ENCODE measurements at places on chromosomes 16 and 17.

- no peak for DNase-seq
These were observed 2292.8 kb downstream of the TP53TG3F start for GRCh38 chr16:35752012-35752772.

- no peak for DNase-seq
These were observed 14.2 kb upstream of the RAP1GAP2 start for GRCh38 chr17:2782055-2782454.

- no peak for DNase-seq
These were observed 10.9 kb upstream of the SLC7A5 start for GRCh38 chr16:87880117-87880696.

- DNase-seq, result no peak
These were observed 12.5 kb upstream of the EPOP start for GRCh38 chr17:38687286-38687685.

DNA sequence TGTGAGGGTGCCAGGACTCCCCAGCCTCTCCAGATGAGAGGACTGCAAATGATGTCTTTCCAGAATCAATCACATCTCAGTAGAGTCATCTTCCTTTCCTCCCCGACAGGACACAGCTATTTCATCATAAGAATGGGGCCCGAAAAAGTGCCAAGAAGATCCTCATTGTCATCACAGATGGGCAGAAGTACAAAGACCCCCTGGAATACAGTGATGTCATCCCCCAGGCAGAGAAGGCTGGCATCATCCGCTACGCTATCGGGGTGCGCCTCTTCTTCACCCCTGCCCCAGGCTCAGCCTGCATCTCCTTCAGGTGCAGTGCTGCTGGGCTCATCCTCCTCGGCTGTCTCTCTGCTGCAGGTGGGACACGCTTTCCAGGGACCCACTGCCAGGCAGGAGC, 14.3 kb downstream of the ITGAD start:
- DNase-seq, result no peak

DNA sequence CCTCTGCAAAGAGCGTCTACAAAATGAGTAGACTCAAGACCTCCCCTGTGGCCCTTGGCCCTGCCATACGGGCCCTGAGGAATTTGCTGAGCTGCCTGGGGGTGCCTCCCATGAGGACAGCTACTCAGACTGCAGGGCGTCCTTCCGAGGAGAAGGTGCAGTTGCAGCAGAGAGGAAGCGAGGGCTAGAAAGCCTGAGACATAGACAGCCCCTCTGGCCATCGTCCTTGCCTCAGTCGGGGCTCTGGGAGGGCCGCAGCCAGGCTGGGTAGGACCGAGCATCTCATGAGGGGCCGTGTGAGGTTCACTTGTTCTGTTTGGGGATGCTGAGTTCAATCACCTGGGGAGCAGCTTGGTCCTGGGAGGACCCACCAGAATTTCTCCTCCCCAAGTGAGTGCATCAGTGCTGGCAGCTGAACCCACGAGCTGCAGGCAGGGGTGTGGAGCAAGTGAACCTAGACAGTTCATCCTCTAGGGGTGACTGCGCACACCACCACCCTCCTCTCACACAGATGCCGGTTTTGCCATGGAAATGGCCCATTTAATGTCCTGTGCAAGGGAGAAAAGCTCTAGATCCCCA, 20.3 kb downstream of the RAB11FIP4 start:
- DNase-seq, result no peak

DNA sequence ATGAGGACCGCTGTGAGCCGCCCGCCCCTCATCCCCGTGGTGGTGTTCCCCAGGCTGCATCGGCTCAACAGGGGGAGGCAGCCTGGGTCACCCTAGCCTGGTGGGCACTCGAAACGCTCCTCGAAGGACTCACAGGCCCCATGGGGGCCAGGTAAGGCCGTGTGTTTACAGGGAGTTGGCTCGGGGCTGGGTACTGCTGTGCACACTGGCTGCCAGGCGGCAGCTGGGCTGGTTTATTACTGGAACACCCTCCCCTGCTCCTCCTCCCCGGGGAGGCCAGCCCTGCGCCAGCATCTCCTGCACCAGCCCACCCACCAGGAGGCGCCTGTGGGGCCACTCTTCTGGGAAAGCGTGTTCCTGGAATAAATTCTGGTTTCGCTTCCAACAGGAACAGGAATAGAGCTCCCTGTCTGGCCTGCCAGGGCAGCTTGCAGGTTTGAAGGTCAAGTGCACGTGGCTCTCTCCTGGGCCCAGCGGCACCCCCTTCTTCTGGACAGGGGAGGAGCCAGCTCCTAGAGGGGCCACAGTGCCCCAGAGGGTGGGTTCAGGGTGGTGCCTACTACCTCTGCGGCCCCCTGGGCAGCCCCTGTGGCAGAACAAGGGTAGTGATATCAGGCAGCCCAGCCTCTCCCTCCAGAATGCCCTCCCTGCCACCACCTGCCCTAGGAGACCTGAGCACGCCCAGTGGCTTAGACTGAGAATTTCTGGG, 11.3 kb downstream of the MCRIP1 start:
- DNase-seq, result no peak

DNA sequence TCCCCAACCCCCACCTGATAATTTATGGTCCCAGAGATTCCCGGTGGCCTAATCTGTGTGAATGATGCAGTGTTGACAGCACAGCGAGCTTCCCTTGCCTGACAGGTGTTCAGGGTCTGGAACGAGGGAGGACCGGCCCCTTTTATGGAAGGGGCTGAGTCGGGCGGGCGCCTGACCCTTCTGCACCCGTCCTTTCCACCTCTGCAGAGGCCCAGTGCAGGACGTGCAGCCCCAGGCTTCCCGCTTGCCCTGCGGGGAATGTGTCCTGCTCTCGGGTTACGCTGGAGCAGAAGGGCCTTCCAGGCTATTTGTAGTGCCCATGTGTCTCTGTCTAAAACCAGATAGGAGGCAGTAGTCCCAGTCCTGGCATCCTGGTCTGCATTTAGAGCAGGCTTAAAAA, 16.2 kb downstream of the SMTNL2 start:
- no peak for DNase-seq

DNA sequence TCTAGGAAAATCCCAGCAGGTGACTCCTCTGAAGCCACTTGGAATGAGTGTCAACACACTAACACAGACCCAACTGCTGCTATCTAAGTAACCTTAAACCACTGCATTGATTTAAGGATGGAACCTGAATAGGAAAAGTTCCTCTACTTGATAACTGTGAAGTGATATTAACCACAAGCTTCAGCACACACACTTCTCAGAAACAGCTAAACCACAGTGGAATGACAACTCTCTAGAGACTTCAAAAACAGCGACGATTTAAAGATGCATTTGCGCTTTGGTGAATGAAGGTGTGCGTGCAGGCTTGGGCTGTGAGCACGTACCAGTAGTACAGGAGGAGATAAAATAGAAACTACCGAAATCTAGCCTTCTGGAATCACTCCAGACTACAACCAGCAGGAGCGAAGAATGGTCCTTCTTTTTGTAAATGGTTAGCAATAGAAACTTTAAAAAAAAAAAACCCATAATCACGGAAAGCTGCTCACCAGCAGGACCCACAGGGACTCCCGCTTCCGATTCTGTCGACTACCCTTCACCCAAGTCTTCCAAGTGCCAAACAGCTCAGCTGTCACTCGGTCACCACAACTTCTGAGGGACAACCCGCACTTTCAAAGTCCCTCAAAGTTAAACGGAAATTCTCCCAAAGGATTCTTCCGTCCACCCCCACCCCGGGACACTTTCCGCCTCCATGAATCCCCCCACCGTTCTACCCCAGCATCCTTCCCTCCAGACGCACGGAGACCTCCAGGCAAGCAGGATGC, 137.7 kb upstream of the CORO6 start:
- peak; percentile 27 for DNase-seq

GRCh38 chr16:78876671-78877070, 723.9 kb downstream of the MAF start:
- DNase-seq, result no peak

GRCh38 chr16:30409125-30410060, 2.0 kb downstream of the ZNF771 start:
- peak; percentile 92 for DNase-seq

DNA sequence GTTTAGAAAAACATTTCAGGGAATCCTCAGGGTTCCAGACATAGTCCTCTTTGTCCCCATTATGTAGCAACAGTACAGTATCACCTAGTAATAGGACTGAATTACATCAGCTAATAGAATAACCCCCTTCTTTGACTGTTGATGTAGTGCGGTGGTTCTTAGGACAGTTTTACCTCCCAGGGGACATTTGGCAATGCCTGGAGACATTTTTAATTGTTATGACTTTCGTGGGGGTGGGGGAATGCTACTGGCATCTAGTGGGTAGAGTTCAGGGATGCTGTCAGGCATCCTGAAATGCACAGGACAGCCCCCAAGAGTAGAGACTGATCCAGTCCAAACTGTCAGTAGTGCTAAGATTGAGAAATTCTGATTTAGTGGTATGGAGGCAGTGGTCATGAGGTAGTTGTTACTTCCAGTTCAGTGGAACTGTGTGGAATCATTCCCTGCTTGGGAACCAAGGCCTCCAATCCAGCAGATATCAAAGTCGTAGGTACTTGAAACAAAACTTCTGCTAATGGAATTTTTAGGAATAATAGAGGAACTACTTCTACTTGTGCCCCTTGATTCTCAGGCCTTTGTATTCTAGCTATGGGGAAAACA, 20.3 kb downstream of the NF1 start:
- DNase-seq, result no peak

- DNase-seq, result no peak
These were observed 74.5 kb upstream of the HSBP1 start for GRCh38 chr16:83733301-83733700.

GRCh38 chr17:79925242-79925957, 86.2 kb upstream of the CBX4 start:
- DNase-seq, result no peak

GRCh38 chr17:82092094-82092586, 5.9 kb downstream of the FASN start:
- no peak for DNase-seq

- no peak for DNase-seq
These were observed 2.4 kb downstream of the GJD3 start for GRCh38 chr17:40361925-40362695.

GRCh38 chr17:83177611-83178532, 98.5 kb downstream of the METRNL start:
- no peak for DNase-seq
